G401 (cell line): ENCODE measurements at places on chromosomes 7 and 10.

DNA sequence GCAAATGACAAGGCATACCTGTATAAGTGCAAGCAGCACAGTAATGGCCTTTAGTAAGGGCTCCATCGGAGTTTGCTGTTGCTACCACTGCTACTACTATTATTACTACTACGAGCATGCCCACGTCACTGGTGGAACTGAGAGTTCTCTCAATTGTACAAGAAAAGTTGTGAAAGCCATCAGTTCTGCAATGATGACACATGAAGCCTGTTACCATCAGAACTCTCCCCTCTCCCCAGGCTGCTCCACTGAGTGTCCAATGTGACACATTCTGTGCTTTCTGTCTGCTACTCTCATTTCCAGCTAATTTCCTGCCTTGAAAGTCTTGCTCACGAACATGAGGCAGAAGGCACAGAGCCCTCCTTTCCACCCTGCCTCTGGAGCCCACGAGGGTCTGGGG lies 263.2 kb upstream of the MGMT start:
- no peak for DNase-seq

GRCh38 chr7:1934756-1935155 lies 264.7 kb downstream of the ELFN1 start:
- peak; percentile 79 for DNase-seq

DNA sequence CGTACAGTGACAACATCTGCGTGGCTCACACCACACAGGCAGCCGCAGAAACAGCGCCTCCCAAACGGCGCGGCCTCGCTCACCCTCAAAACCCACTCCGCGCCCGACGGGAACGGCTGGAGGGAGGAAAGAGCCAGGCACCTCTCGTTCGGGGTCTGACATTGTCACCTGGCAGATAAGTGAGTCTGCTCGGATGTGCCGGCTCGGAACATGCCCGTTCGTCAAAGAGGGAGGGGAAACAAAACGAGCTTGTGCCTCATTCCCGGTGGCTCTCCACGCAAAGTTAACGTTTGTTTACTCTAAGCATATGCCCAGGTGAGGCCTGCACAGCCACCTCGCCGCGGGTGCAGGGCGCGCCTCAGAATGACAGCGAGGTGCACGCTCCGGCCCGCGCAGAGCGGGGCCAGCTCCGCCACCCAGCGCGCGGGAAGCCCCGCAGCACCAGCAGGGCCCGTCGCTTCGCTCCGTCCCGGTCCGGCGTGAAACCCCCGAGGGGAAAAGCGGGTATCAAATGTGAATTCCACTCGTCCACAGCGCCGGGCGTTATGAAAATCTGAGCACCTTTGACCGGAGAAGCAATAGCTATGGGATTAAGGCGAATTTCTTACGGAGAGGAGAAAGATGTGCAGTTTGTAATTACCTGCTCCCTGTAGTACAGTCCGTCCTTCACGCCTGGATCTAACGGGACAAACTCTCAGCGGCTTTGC lies 13.1 kb downstream of the CNPY1 start:
- DNase-seq, result peak; percentile 68

GRCh38 chr10:123948030-123948823 lies 56.6 kb upstream of the CPXM2 start:
- no peak for DNase-seq

- DNase-seq, result peak; percentile 5
These were observed 1.4 kb downstream of the GARS1 start for GRCh38 chr7:30596014-30596641.

GRCh38 chr7:132115028-132115427 lies 461.2 kb downstream of the PLXNA4 start:
- no peak for DNase-seq

DNA sequence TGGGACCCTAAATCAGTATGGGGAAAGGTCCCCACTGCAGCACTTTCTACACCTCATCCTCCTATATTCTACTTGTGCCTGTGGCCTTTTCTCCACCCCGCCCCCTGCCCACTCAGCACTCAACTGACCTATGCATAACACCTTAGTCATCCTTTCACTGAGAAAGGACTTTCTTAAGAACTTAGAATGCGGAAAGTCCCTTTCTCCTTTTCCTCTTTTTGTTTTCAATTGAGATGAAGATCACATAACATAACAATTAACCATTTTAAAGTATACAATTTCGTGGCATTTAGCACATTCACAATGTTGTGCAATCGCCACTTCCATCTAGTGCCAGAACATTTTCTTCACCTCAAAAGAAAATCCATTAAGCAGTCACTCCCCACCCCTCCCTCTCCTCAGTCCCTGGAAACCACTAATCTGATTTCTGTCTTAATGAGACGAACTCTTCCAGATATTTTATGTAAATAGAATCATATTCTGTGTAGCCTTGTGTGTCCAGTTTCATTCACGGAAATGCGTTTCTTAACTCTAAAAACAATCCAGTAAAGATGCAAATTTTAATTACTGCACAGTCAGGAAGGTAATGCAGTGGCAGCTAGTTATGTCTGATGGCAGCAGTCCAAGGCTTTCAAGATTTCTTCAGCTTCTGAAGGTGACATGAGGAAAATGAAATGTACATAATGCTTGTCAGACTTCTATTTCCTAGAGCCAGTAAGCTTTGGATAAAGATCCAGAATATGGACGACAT lies 41.7 kb downstream of the FAS start:
- DNase-seq, result no peak

GRCh38 chr10:10794791-10795191 lies 222.9 kb upstream of the CELF2 start:
- no peak for DNase-seq

- DNase-seq, result no peak
These were observed 35.0 kb downstream of the INPP5A start for GRCh38 chr10:132572545-132572937.
